ENCODE measurements at places on chromosomes 11 and 22. TPM values are rescaled to one million over a fixed set of nuclear protein-coding genes. Genes with fewer than 3 reads are reported as not detected.
A peak's percentile ranks its signal among the peaks of the same experiment; 100 is the strongest.

Gene HBG2
- total RNA-seq, result 1.1 TPM

Gene OR8A1
- total RNA-seq, result not detected

DNA sequence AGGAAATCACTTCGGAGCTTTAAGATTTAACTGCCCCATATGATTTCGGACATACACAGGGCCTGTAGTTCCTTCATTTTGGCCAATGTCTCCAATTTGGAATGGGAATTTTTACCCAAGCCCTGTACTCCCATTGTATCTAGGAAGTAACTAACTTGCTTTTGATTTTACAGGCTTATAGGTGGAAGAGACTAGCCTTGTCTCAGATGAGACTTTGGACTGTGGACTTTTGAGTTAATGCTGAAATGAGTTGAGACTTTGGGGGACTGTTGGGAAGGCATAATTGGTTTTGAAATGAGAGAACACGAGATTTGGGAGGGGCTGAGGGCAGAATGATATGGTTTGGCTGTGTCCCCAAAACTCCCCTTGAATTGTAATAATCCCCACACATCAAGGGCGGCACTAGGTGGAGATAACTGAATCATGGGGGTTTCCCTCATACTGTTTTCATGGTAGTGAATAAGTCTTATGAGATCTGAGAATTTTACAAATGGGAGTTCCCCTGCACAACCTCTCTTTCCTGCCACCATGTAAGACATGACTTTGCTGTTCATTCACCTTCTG lies 130.5 kb downstream of the LARGE1 start:
- no peak for DNase-seq

GRCh38 chr11:86574493-86575207 lies 97.8 kb downstream of the ME3 start:
- DNase-seq, result no peak

Gene NXPE1
- not detected for total RNA-seq

Gene CSRP3
- 1,115 TPM for total RNA-seq

DNA sequence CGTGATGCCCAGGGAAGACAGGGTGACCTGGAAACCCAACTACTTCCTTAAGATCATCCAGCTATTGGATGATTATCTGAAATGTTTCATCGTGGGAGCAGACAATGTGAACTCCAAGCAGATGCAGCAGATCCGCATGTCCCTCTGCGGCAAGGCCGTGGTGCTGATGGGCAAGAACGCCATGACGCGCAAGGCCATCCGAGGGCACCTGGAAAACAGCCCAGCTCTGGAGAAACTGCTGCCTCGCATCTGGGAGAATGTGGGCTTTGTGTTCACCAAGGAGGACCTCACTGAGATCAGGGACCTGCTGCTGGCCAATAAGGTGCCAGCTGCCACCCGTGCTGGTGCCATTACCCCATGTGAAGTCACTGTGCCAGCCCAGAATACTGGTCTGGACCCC lies 43.5 kb upstream of the DAGLA start:
- DNase-seq, result no peak

GRCh38 chr11:122749005-122749687 lies 89.2 kb upstream of the CRTAM start:
- peak; percentile 61 for DNase-seq

DNA sequence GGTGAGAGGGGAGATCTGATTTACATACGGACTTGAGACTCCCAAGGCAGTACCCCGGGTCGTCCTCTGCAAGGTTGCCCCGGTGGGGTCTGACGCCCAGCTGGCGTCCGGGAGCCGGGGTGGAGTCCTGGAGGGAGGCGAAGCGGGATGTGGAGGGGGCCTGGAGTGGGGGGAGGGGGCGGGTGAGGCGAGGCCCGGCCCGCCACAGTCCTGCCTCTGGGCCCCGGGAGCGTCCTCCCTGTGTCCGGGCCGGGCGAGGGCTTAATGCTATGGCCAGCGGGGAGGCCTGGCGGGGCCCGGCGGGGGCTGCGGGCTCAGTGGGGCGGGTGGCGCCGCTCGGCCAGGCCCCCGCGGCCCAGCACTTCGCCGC lies 2.4 kb upstream of the MYBPC3 start:
- DNase-seq, result no peak

GRCh38 chr22:20957102-20957682 lies 9.9 kb upstream of the AIFM3 start:
- no peak for DNase-seq

DNA sequence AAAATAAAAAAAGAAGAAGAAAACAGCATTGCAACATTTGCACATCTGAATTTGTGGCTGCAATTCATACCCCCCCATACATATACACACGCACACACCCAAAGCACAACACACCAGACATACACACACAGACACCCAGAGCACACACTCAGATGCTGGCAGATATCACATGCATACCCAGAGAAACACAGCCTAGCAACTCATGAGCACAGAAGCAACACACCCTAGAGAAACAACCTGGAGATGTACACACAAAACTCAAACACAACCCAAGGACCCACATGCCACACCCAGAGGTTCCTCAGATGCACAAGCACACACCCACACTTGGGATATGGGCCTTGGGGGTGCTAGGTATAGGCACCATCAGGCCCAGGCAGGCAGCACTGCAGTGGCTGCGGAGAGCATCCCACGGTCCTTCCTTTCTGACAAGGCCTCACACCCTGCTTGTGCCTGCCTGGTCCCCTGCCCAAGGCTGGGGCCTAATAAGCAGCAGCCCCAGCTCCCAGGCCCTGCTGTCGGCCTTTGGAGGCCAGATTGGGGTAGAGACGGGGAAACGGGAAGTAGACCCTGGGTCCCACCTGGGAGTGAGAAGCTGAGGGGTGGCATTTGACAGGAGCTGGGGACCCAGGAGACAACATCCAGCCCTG lies 3.1 kb downstream of the CST6 start:
- no peak for DNase-seq

GRCh38 chr11:116935514-116935913 lies 98.1 kb upstream of the APOA1 start:
- DNase-seq, result no peak

- no peak for DNase-seq
Observed at GRCh38 chr11:134543241-134543640, 131.2 kb upstream of the B3GAT1 start.

Gene OR52N4
- not detected for total RNA-seq

GRCh38 chr11:125326126-125326525 lies 161.6 kb downstream of the PKNOX2 start:
- no peak for DNase-seq

Gene OR6T1
- not detected for total RNA-seq

GRCh38 chr22:50737728-50738648 lies at the start of gene ACR:
ACR (plus strand) TSS chr22:50738204; CDS start chr22:50738236, 32 bp downstream.
- DNase-seq, result peak; percentile 12

GRCh38 chr11:111391328-111392124 lies 12.5 kb upstream of the POU2AF1 start:
- no peak for DNase-seq

Gene MS4A4A
- total RNA-seq, result 21.3 TPM

GRCh38 chr11:71198141-71198822 lies 54.1 kb downstream of the SHANK2 start:
- DNase-seq, result no peak

GRCh38 chr11:67349036-67349435 lies 4.3 kb downstream of the POLD4 start:
- no peak for DNase-seq

GRCh38 chr11:45580399-45580798 lies 85.0 kb downstream of the CHST1 start:
- no peak for DNase-seq

DNA sequence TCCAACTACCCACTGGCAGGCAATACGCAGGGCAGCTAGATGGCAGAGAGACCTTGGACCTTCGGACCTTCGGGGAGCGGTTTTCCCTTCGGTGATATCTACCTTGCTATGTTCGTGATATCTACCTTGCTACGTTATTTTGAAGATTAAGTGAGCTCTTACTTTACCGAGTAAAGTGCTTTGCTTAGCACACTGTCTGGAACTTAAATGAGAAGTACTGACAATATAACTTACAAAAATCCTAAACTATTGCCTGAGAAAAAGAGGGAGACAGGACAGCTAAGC lies 1.0 kb upstream of the PRDM10 start:
- DNase-seq, result no peak

DNA sequence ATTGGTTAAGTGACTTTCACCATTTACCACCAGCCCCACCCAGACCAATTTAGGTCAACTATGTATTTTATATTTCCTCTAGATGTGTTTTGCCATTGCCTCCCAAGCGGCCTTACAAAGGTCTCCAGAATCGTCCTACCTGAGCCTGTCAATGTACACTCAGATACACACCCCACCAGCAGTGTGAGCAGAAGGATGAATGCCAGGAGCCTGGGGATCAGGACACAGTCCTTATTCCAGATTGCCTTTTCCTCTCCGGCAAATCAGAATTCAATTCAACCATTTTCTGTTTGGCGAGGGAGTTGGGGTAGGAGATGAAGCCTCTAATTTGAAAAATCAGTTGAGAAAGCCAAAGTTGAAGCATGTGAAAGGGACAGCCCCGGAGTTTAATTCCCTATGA lies 35.4 kb upstream of the CRTAM start:
- DNase-seq, result no peak

GRCh38 chr11:102647430-102647829 lies 22.3 kb upstream of the MMP20 start:
- no peak for DNase-seq

Gene POU2AF3
- total RNA-seq, result 0.36 TPM

DNA sequence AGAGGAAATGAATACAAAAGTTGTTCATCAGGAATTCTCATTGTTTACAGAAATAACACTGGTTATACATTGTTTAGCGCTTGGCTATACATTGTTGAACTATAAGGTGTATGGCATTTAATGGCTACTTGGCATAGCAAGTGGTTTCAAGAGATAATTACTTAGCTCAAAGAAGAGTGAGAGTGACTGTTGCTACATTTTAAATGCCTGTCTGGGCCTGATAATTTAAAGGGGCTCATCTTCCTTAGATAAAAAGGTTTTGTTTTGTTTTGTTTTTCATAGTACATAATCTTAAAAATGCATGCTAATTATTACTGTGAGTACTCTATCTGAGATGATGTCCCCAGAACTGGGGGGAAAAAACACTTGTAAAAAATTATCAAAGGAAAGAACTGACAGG lies 1.5 kb upstream of the SMPD1 start:
- DNase-seq, result no peak

DNA sequence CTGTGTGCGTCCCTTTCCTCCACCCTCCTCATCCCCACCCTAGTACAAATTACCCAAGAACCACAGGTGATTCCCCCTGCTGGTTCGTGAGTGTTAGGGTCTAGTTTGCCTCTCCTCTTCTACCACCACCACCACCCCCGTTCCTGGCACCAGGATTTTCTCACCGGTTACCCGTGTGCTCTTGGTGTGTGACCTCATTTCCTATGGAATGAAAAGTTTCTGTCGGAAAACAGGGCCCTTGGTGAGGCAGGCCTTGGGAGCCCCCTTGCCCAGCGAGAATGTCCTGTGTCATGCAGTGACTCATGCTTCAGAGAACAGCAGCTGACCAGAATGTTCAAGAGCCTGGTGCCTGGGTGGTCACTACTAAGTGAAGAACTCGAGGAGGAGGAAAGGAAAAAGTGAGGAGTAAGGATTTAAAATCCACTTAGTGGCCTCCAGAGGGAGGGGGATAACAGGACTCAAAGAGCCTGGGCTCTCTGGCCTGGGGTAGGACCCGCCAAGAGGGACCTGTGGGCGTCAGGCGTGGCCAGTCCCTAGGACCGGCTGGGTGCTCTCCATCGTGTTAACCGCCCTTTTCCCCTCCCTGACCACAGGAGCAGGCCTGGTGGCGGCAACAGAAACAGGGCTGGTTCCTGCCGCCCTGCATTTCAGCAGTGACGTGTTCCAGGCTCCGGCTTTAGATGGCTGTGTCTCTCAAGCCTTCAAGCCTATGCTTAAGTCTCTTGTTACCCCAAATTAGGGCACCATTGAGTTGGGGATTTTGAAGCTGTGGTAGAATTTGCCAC lies 30.2 kb downstream of the C22orf31 start:
- peak; percentile 78 for DNase-seq

Gene DEUP1
- not detected for total RNA-seq

DNA sequence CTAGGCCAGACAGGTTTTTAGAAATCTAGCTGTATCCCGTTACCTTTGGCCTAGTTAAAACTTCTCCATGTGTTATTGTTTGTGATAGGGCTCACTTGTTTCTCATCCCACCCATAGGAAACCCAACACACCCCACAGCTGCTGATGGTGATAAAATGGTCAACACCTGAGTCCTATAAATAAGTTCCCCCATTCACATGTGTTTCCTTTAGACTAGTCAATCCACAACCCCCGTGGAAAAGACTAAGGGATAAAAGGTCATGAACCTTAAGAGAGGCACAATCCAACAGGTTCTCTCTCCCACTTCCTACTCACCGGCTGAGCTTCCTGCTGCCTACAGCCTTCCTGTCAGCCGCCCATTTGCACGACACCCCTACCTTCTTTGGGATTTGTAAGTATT lies 768.4 kb downstream of the JRKL start:
- DNase-seq, result no peak

DNA sequence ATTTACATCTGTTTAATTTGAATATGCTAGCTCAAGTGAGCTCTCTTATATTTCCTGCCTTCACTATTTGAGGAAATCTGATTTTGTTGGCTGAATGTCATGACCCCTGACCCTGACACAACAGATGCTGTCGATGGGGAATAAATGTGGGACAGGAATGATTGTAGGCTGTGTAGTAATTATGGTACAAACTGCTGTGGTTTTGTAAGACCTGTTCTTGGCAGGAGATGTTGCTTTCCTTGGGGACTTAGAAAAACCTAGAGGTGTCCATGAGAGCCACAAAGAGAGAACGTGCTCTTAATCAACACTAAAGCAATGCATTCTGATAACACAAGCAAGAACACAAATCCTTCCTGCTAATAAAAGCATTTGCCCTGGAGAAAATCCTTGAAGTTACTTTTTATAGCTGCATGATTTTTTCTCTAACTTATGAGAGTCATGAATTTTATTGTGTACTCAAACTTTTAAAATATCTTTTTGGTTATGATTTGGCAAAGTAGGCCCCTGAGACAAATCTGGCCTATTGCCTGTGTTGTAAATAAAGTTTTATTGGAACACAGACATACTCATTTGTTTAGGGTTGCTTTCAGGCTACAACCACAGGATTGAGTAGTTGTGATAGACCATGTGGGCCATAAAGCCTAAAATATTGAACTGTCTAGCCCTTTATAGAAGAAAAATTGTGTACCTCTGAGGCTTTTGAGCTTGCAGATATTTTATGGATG lies 90.2 kb downstream of the DDX10 start:
- DNase-seq, result no peak

- DNase-seq, result no peak
Observed at GRCh38 chr22:41661088-41661487, 27.6 kb downstream of the SNU13 start.

- no peak for DNase-seq
Observed at GRCh38 chr11:119427279-119427678, 4.3 kb upstream of the THY1 start.

Gene PGA5
- total RNA-seq, result 0.54 TPM

DNA sequence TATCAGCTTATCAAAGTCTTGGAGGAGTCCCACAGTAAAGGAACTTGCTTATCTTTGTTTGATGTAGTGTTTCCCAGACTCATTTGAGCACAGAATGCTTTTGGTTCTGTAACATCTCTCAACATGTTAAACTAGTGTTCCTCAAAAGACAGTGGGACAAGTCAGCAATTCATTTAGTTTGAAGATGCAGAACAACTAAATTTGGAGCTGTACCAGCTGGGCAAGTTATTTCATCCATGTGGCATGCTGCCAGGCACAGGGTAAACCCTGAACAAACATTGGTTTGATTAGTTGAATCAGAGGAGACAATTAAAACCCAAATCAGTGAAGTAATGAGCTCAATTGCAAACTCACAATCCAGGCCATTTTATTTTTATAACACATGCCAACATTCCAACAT lies 141.2 kb downstream of the CSNK2A3 start:
- DNase-seq, result no peak

Gene BEST1
- 3.4 TPM for total RNA-seq

Gene RFPL3
- not detected for total RNA-seq
